Activated CD4-positive, alpha-beta T cell treated with anti-CD3 and anti-CD28 coated beads, Interleukin-2, amount 50 U/mL, for 48 hours (primary cell): ENCODE measurements at places on chromosomes 12 and 14.

DNA sequence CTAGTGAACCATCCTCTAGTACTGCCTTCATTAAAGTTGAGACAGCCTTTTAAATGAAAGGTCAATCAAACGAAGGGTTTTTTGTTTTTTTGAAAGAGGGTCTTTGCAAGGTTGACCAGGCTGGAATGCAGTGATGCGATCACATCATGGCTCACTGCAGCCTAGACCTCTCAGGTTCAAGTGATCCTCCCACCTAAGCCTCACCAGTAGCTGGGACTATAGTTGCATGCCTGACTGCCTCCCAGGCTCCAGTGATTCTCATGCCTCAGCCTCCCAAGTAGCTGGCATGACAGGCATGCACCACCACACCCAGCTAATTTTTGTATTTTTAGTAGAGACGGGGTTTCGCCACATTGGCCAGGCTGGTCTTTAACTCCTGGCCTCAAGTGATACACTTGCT, 114.6 kb upstream of the SINHCAF start:
- no peak for DNase-seq

DNA sequence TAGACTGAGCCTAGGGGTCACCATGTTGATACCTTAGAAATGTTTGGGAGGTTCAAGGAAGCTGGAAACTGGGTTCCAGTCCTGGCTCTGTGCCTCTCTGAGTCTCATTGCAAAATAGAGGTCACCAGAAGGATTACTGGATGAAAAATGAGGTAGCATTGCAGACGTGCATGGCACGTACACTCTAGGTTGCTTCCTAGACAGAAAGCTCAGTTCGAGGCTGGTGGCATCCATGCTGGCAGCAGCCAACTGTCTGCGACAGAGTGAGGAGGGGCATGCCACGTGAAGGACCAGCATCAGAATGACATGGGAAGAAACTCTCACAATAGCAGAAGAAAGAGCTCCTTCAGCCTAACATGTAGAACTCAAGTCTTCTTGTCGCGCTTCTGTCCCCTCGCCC, 4.6 kb upstream of the CYP46A1 start:
- DNase-seq: no peak

DNA sequence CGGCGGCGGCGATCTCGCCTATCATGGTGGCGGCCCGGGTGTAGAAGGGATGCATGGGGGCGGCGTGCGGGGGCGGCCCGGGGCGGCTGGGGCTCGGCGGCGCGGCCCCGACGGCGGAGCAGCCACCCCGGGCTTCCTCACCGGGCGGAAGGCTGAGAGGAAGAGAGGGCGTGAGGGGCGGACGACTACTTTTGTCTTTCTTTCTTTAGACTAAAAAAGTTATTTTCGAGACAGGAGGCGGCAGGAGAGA, 240 bp downstream of the BTG1 start:
- DNase-seq: no peak

- no peak for DNase-seq
These were observed 6.5 kb downstream of the TMEM119 start for GRCh38 chr12:108591267-108591980.

DNA sequence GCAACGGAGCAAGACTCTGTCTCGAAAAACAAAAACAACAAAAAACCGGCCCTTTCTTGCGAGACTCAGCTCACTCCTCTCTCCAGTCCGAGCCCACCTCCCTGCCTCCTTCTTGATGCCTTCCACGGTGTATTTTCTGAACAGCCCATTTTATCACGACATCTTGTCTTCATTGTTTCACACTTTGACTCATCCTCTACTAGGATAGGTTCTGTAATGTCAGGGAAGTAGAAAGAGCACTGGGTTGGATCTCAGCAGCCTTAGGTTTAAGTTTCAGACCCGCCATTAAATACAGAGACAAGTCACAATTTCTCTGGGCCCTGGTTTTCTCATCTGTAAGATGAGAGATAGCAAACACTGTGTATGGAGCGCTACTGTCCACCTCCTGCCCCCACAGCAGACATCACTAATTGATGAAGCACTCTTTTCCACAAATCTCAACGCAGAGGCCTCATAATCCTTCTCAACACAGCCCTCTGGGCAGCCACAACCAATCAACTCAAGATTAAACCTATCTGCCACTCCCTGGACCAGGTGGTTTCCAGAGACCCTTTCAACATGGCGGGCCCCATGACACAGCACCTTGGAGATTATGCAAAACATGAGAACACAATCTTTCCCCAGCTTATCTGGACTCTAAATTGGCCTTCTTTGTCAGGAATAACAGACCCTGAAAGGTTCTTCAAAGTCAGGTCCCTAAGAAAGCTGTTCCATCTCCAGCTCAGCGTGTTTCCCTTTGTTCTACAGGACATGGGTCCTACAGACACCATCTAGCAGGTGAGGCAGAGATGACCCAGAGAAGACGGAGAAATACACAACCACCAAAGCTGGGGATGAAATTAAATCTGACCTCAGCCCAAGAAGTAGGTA, 35.6 kb downstream of the CCDC88C start:
- DNase-seq: no peak

GRCh38 chr12:7750350-7750749, 3.2 kb upstream of the CLEC4C start:
- DNase-seq: no peak

- peak; percentile 42 for DNase-seq
These were observed at the start of gene SOAT2 for GRCh38 chr12:53102883-53103807. TSS of gene SOAT2 (plus strand) at chr12:53103486. CDS start at chr12:53103578, 92 bp downstream.

- DNase-seq: no peak
These were observed 4.2 kb downstream of the RNASE9 start for GRCh38 chr14:20556500-20557211.

DNA sequence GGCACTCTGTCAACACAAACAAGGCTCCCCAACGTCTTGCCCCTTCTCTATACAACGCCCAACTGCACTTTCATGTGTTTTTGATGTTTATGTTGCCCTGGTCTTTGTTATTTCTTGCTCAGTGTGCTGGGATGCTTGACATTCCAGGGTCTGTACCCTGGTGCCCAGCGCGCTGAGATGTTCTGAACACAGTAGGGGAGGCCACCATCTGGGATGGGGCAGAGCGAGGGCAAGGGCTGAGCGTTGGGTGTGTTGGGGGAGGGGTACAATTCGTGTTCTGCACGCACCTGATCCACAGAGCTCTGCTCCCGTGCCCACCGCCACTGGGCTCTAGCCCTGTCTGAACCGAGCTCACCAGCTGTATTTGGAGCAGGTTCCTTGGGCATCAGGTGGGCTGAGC, 52.9 kb downstream of the ISCA2 start:
- DNase-seq: no peak

DNA sequence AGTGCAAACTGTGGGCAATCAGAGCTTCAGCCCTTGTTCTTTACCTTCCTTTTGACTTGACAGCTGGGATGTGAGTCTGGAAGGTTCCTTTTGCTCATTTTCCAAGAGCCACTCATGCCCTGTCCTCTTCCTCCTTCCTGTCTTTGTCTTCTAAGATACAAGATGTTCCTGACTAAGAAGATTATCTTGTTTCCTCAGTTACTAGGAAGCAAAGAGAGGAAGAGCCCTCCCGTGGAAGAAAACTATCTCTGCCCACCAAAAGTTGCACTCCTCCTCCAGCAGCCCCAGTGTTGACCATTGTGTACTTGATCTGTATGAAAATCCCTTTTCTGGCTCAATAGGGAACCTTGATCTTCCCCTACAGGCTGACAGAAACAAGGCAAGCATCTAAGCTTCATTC, 138.0 kb downstream of the C12orf75 start:
- DNase-seq: no peak

- no peak for DNase-seq
These were observed 67.5 kb downstream of the ETV6 start for GRCh38 chr12:11716794-11717518.

DNA sequence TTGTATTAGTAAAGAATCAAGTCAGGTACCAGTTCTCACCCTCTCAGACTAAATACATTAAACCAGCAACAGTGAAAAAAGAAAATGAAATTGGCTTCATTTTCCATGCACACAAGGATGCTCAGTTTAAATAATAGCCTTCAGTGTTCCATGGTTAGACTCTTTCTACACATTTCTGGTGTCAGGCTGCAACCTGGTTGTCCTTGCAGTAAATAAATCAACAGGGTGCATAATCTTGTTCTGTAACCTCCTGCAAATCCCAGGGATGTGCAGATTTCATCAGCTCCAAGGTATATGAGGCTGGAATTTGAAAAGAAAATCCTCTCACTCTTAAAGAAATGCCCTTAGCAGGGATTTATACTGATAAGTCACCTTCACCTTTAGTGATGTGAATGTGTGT, 46.7 kb upstream of the BTG1 start:
- DNase-seq: no peak

GRCh38 chr14:64186231-64187129, 107.7 kb downstream of the ESR2 start:
- DNase-seq: no peak

- DNase-seq: no peak
These were observed 59.0 kb upstream of the STXBP6 start for GRCh38 chr14:25108959-25109358.

- no peak for DNase-seq
These were observed 18.5 kb upstream of the CD69 start for GRCh38 chr12:9779209-9779608.
